ENCODE measurements at places on chromosomes 3 and 15.

DNA sequence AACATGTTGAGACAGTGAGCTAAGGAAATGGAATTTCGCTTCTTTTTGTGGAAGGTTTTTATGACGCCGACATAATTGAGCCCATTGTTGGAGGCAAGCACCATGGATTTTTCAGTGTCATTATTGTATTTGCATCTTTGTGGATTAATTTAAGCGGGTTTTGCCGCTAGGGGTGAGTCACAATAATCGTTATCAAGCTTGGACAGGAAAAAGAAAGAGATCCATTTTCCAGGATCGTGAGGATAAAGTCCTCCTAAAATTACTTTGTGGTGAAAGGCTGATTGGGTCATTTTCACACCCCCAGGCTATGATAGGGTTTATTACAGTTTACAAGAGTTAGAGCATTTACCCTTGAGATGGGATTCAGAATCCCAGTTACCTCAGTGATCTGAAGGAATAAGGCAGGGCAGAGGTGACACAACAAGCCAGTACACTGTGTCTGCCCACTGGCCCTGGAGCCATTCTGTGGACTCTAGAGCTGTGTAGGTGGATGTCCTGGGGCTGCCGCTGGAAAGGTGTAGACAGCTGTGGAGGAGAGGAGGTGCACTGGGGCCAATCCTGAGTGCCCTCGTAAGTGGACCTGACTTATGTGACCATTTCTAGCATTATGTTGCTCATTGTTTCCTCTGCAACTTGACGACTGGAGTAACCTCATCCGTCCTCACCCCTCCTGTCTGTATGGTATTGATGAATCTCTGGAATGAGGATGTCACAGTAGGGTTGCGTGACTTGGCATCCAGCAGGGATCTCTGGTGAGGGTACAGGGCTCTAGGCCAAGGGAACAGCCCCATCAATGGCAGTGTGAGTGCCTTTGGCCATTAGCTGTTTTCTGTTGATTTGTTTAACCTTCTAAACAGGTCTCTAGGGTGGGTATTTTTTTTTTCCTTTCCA is 370.1 kb downstream of the LRTM1 start:
- peak; percentile 88 for DNase-seq

DNA sequence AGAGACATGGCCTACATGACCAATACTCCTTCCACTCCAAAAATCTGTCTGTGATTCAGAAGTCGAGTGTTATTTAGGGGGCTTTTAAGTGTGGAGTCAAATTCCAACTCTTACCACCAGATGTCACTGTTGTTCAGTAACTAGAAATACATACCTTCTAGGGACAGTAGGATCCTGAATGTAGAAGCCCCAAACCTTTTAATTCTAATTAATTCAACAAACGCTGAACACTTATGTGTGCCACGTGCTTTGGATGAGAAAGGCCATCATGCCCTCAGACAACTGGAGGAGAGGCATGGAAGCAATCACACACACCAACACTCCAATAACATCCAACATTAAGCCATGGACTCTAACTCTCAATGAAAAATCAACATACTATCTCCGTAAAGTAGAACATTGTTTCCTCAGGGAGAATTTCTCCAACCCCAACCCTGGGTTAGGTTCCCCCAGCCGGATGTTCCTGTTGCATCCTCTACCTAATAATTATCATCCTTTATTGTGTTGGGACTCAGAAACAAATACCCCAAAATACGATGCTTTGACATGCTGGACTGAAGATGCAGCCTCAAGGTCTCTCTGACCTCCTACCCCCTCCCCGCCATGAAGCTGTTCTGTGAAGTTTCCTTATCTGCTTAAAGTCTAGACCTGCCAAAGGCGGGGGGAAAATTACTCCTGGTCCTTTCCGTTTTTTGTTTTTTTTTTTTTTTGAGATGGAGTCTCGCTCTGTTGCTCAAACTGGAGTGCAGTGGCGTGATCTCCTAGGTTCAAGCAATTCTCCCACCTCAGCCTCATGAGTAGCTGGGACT is 8.0 kb upstream of the CCDC13 start:
- peak; percentile 49 for DNase-seq

GRCh38 chr15:99961011-99961441 is 227.8 kb upstream of the LYSMD4 start:
- DNase-seq = no peak

DNA sequence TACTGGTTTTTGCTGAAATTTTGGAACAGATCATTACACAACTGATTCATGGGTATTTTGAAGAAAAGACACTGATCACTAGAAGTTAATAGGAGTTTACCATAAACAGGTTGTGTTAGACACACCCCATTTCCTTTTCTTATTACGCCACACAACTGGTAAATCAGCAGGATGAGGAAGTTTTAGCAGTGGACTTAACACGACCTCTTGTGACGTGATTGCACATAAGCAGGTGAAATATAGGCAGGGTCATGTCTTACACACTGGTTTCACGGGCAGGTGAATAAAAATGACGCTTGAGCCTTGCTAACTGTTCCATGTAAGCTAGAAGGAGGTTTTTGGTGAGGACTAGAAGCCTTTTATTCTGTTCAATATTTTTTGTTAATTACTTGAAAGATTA is 27.1 kb upstream of the TPRG1 start:
- DNase-seq = no peak

- peak; percentile 46 for DNase-seq
These were observed 252.3 kb upstream of the ARRDC4 start for GRCh38 chr15:97708252-97708651.

DNA sequence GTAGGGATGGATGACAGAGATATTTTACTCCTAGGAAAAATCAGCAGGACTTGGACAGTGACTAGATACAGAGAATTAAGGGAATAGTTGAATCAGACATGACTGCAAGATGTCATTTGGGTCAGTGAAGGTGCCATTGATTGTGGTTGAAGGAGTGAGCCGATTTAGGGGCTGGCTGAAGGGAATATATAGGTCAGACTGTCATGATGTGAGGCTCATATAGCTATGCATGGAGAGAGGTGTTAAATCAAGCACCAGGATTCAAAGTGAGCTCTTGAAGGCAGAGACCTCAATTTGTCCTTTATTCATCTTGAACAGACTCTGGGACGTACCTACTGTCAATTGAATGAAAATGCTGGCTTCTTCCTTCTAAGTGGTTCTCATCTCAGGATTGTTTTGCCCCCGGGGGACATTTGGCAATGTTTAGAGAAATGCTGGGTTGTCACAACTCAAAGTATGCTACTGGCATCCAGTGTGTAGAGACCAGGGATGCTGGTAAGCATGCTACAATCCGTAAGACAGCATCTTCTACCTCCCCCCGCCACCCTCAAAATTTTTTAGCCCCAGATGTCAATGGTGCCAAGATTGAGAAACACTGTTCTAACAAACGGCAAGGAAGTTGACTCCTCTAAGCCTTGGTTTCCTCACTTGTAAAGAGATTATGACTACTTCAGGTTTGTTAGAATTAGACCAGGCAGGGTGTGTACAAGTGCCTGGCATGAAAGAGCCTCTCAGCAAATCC is 7.8 kb downstream of the ATP2C1 start:
- no peak for DNase-seq

DNA sequence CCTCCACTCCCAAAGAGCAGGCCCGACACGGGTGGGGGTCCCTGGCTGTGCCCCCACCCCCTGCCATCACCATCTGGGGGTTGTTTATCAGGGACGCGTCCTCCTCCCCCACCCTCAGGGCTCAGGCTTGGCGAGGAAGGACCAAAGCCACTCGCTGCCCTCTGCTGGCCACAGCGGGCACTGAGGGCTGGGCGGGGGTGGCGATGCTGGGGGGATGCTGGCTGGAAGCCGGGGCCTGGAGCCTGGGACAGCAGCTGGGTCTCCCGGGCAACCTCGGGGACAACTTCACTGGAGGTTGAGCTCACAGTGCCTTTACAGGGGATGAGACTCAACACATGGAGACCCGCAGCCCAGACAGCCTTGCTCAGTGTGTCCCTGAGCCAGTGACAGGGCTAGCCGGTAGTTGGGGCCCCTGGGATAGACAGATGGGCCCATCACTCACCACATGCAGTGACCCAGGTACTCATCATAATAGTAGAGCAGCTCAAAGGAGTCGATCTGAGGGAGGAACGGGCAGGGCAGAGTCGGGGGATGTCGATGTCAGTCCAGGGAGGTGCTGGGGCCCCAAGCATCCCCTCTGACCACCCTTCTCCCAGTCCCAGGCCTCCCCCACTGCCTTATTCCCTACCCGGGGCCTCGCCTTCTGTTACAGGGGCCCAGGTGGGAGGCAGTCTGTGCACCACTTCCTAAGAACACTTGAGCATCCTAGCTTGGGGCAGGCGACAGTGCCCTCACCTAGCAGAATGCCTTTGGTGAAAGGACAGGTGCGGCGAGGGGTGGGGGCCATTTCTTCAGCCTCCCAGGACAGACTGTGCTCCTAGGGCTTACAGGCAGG is 5.9 kb upstream of the CALML4 start:
- DNase-seq = no peak

GRCh38 chr3:184531626-184532280 is 29.8 kb upstream of the EPHB3 start:
- DNase-seq = no peak

DNA sequence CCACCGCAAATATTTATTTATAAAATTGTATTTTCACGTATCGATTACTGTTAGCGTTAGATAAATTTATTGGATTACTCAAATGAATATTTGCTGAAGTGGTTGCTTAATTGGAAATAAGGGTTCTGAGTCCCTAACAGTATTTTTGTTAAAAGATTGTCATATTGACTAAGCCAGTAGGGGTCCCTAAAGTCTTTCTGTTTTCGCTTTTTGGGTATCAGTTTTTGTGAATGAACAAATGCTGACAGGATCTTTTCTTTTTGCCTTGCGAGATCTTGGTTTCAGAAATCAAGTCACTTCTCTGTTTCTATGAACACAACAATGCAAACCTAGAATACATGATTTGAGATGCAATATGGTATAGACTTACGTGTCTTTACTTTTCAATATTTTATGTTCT is 7.1 kb downstream of the RAD51 start:
- DNase-seq = no peak

DNA sequence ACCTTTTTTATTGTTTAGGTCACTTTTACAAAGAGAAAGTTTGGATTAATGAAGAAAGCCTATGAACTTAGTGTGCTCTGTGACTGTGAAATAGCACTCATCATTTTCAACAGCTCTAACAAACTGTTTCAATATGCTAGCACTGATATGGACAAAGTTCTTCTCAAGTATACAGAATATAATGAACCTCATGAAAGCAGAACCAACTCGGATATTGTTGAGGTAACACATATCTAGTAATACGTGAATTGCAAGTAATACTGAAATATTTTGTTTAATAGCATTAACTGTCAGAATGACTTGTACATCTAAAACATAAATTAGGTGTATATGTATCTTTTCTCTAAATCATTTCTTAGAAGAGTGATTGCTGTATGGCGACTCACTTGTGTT is 79.8 kb downstream of the MEF2A start:
- DNase-seq = no peak

DNA sequence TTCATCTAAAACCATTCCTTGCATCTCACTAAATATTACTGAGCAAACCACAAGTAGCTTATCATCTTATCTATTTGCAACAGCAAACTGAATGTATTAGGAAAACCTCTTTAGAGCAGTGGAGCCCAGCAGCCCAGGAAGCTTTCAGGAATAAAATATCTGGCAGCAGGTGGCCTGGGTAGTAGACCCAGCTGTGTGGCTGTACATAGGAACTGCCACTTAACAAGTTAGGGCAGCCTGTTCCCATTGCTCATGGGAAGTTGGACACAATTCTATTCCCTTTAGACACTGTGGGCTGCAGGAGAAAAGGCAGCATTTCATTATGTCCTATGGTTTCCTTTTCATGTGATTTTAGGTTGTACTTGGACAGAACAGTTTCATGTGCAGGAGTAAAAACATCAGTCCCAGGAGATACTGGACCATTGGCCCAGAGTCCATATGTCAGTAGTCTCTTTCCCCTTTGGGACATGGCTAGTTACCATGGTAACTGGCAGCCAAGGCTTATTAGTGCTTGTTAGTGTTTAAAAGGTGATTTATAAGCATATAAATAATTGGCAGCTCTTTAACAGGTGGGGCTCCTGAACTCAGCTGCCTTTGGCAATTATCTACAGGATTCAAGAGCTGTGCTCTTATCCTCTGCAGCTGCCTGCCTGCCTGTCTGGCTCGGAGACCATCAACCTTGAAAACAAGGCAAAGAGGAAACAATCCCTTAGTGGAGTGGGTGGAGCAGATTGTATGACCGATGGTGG is 28.9 kb upstream of the LSAMP start:
- peak; percentile 81 for DNase-seq

- no peak for DNase-seq
These were observed 31.2 kb upstream of the ALDH1L1 start for GRCh38 chr3:126211569-126211968.

GRCh38 chr3:23567917-23568316 is 237.8 kb upstream of the UBE2E1 start:
- no peak for DNase-seq

GRCh38 chr3:16012086-16012485 is 162.4 kb upstream of the GALNT15 start:
- DNase-seq = no peak

DNA sequence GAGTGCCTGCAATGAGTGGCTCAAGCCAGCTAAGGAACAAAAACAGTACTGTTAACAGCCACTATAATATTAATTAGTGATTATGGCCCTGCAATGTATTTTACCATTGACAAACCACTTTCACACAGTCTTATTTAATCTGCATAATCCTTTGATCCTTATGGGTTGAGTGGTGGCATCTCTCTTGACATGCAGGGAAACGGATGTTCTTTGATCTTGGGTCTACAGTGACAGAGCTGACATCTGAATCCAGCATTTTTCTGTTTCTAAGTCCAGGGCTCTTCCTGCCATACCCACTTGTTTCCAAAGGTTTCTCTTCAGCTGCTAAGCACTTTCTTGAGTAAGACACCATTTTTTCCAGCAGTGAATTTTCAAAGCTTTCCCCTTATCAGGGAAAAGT is 277.7 kb upstream of the ROPN1 start:
- no peak for DNase-seq
